ENCODE measurements at places on chromosomes 1 and 21.

GRCh38 chr1:160768295-160768657, 27.7 kb upstream of the LY9 start:
- no peak for DNase-seq

DNA sequence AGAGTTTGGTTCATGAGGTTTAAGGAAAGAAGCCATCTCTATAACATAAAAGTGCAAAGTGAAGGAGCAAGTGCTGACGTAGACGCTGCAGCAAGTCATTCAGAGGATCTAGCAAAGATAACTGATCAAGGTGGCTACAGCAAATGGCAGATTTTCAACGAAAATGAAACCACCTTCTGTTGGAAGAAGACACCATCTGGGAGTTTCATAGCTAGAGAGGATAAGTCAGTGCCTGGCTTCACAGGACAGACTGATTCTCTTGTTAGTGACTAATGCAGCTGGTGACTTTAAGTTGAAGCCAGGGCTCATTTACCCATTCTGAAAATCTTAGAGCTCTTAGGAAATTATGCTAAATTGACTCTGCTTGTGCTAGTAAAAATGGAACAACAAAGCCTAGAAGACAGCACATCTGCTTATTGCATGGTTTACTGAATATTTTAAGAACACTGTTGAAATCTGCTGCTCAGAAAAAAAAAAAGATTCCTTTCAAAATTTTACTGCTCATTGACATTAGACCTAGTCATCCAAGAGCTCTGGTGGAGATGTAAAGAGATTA, 10.5 kb downstream of the MAEL start:
- no peak for DNase-seq

- no peak for DNase-seq
Measured at GRCh38 chr1:9119745-9120144, 9.2 kb downstream of the GPR157 start.

DNA sequence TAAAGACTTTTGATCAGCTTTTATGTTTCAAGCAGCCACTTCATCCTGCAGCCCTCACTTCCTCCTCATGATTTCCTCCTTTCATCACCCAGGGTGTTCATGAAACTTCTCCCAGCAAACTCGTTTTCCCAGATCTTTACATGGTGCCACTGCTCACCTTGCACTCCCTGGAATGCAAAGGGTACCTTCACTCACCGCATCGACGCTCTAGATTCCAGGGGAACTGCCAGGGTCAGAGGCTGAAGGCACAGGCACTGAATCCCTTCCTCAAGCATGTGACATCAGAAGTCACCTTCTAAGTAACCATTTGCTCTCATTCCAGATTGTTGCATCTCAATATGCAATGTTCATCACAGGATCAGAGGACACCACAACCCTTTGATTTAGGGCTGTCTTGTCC, 82.8 kb downstream of the PRKAB2 start:
- no peak for DNase-seq

DNA sequence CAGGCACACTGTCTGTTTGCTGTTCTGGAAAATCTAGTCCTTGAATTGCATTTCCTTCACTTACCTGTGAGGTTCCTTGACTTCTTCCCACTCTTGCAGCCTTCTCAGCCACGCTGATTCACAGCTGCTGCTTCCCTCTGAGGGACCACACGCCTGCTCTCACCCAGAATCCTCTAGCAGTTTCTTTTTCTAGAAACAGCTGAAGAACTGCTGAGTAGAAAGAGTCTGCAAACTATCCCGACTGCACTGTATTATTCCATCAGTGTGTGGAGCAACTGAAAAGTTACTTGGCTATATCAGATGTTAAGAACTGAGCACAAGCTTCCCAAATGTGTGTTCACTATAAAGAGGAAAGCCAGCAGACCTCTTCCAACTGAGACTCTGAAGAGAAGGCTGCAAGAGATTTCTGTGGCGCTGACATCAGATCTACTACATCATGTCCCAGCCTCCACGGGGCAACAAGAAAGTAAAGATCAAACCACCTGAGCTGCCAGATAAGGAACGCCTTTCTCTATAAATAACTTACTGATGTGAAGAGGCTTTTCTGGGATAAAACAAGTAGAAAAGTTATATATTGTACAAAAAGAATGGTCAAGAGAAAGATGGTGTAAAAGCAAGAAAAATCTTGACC, 226.6 kb downstream of the RERE start:
- no peak for DNase-seq

- no peak for DNase-seq
Measured at GRCh38 chr1:37919277-37919676, 27.6 kb downstream of the INPP5B start.

GRCh38 chr1:26281971-26282370, 2.1 kb downstream of the SH3BGRL3 start:
- no peak for DNase-seq

GRCh38 chr1:59549066-59549837, 252.4 kb downstream of the FGGY start:
- no peak for DNase-seq

- DNase-seq = no peak
Measured at GRCh38 chr1:172905452-172905851, 145.3 kb downstream of the TNFSF18 start.

GRCh38 chr1:118323246-118323645, 138.2 kb upstream of the SPAG17 start:
- DNase-seq = no peak

GRCh38 chr1:205972491-205973168, 29.4 kb upstream of the SLC26A9 start:
- no peak for DNase-seq

DNA sequence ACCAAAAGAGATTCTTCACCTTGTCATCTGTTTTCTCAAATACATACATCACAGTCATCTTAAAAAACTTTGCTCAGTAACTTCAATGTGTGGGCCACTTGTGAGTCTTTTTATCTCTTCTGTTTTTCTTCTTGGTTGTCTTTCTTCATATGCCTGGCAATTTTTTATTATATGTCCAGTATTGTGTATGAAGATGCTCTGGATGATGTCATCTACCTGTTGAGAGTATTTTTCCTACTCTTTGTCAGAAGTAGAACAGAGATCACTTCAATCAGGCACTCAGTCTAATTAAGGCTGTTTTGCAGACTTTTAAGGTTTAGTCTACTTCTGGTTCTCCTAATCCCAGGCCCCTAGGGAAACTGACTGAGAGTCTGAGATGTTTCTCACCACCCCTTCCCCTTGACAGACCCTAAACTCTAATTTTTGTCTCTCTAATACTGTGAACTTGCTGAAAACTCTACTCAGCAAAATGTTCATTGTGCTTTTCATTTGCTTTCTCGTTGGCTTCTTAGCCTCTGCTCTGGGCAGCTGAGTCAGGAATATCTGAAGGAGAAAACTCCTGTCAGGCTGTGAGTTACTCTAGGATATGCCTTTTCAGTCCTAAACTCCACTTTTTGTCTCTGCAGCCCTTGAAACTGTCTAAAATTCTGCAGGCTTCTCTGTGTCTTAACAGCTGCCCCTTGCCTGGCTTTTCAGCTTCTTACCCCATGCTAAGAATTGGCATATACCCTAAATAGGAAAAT, 33.0 kb upstream of the DNAJC6 start:
- DNase-seq = no peak

GRCh38 chr21:44681861-44682579, at the start of gene KRTAP12-1:
KRTAP12-1 (minus strand) TSS chr21:44682163; CDS start chr21:44682123, 40 bp downstream.
- DNase-seq = peak; percentile 94

GRCh38 chr1:19315378-19316198, 3.5 kb downstream of the SLC66A1 start:
- DNase-seq = no peak

DNA sequence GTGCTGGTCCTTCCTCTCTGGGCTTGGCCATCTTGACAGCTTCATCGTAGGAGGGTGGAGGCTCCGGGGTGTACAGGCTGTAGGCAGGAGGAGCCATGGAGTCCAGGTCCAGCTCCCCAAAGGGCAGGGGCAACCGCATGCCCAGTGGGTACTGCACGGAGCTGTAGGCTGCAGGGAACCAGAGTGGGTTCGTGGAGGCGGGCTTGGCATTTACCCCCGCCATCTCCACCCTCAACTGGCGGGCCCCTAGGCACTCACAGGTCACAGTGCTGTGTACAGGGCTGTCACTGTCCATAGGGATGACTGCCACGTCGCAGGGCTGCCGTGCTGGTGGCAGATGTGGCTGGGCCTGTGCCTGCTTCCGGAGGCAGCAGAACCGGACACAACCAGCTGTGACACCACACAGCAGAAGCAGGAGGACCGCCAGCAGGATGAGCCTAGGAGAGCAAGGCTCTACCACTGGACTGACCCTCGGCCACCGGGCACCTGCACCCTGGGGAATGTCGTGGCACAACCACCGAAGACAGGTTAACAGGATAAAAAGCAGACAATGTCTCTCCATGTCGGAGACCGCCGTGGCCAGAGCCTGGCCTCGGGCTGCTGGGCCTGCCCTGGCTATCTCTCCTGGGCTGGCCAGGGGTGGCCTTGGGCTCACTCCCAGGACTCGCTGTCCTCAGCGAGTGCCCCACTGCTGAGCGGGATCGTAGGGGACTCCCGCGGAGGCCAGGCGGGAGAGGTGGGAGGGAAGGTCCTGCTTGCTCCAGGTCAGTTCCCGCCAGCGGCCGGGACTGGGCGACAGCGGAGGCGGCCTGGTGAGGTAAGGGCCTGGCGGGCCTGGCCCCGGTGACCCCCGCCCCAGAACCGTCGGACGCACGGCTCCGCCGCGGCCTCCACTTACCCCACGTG, 831 bp downstream of the TMEM52 start:
- no peak for DNase-seq

DNA sequence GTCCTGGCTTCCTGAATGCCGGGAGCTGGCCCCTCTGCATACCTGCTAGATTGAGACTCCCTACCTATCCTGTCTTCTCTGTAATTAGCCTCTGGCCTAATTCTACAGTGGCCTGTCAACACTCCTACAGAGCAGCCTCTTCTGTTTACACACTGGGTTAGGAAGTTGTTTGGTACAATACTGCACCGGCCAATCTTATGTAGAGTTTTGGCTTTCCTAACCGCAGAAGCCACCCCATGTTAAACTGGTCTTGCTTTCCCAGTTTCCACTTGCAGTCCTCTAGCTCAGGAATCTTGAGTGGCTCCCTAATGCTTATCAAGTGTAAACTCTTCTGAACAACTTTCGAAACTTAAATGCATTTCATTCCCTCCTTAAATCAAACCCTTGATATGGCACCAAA, 42.8 kb downstream of the DPH5 start:
- no peak for DNase-seq

- DNase-seq = no peak
Measured at GRCh38 chr1:111369645-111370044, 57.9 kb downstream of the OVGP1 start.

- no peak for DNase-seq
Measured at GRCh38 chr1:6880951-6881690, 95.9 kb downstream of the CAMTA1 start.

DNA sequence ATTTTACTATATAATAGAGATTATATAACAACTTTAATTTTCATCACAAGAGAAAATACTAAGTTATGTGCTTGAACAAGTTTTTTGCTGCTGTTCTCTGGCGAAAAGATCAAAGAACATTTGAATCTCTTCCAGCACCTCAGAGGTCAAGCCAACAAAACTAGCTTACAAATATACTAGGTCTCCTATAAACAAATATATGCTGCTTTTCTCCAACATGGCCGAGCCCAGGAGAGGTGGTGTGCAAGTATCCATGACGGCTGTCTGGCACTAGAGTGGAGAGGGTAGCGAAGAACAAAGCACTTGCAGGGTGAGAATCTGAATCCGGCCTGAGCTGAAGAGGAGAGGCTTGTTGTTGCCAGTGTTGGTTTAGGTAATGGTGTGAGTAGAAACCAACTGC, 7.5 kb upstream of the FMO3 start:
- no peak for DNase-seq

- DNase-seq = peak; percentile 36
Measured at GRCh38 chr21:34596561-34597271, 18.2 kb downstream of the RCAN1 start.

Measured in NCI-H748 treated with DMSO at 0.1 percent for 48 hours (cell line).